Psoas muscle (tissue), 8 donors: ENCODE measurements at places on chromosomes 2 and 18. TPM values are rescaled to one million over a fixed set of nuclear protein-coding genes. Genes with fewer than 3 reads are reported as not detected.

The ALLC gene
- polyA plus RNA-seq, result not detected

GRCh38 chr2:38462121-38462661 is 85.1 kb upstream of the ATL2 start:
- no peak for DNase-seq

GRCh38 chr2:207284556-207285472 is 119.1 kb upstream of the KLF7 start:
- no peak for DNase-seq

- DNase-seq, result peak; percentile 68
Observed at GRCh38 chr2:10303694-10304378, 1.1 kb downstream of the HPCAL1 start.
